ENCODE measurements at places on chromosomes 6 and 20.

- DNase-seq = no peak
These were observed 64.3 kb downstream of the MRPL14 start for GRCh38 chr6:44062771-44063560.

GRCh38 chr6:121549736-121550135 lies 114.3 kb downstream of the GJA1 start:
- peak; percentile 50 for DNase-seq

DNA sequence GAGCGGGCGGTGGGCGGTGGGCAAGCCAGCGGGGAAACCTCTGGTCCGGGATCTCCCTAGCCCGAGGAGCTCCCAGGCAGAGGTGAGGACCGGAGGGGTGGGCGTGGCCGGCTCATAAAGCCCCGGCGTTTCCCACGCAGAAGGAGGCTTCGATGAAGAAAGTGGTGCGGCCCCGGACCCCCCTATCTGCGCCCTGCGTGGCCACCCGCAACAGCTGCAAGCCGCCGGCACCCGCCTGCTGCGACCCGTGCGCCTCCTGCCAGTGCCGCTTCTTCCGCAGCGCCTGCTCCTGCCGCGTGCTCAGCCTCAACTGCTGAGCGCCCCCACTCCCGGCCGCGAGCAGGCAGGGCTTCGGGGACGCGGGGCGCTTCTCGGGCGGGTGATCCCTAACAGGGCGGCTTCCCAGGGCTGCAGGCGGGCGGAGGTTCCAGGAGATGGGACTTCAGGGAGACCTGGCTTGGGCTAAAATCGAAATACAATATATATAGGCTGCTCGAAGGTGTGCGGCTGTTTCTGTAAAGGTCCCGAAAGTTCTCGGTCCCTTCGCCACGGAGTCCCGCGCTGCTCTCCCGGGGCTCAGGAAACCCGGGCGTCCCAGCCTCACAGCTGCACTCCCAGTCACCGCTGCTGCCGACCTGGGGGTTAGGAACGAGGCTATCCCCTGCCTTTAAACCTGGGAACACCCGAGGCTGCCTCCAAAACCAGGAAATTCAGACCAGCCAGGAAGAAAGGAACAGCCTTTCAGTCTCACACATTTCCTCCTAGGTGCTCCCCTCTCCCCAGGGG lies 27.8 kb downstream of the ASIP start:
- no peak for DNase-seq

- DNase-seq = no peak
These were observed 27.8 kb upstream of the PIM1 start for GRCh38 chr6:37142050-37142614.

DNA sequence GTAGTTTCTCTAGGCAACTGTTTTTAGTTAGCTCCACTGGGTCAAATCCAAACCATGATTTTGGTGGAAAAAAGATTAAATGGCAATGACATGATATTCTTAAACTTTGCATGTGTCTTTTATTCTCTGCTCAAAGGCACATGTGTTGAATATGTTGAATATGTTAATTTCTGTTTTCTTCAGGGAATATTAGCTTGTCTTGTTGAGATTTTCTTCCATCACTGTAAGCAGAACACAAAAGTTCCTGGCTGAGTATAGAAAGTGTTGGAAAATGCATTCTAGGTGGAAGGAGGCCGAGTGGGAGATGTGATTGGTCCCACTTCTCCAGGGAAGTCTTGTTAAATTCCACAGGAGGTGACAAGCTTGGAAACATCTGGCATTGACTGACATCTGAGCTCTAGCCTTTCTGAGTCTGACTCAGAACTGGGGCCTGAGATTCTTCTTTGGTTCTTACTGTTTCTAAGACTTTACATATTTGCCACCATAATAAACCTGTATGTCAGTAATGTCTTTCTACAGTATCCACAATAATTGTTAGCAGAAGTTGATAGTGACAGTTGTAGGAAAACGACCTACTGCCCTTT lies 81.1 kb downstream of the LAMA4 start:
- no peak for DNase-seq

DNA sequence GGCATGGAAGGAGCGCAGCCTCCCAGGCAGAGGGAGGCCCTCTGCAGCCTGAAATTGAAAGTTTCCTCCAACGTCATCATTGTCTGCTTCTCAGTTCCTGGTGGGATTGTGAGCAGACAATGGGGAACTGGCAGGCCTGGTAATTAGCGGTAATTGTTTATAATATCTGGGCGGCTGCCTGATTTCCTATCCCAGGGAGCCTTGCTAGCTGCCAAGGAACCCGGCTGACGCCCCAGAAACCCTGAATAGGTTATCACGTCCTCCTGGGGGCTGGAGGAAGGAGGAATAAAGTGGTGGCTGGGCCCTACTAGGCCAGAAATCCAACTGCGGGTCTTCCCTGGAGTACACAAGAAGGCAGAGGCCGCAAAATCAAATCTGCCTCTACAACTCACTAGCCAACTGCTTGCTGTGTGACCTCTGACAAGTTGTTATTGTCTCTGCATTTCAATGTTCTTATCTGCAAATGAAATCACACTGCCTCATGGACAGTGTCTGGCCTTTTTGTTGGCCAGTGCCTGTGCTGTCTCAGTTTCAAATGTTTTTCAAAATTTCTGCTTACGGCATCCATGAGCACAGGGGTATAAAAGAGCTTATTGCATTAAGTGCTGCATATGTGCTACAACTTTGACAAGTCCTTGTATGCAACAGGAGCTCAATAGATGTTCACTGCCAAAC lies 16.9 kb downstream of the KCNK15 start:
- DNase-seq = no peak

DNA sequence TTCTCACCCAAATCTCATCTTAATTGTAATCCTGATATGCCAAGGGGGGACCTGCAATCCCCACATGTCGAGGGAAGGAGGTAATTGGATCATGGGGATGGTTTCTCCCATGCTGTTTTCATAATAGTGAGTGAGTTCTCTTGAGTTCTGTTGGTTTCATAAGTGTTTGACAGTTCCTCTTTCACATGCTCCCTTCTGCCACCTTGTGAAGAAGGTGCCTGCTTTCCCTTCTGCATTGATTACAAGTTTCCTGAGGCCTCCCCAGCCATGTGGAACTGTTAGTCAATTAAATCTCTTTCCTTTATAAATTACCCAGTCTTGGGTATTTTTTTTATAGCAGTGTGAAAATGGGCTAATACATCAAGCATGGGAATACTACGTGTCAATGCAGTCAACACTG lies 925.0 kb upstream of the MAN1A1 start:
- no peak for DNase-seq

DNA sequence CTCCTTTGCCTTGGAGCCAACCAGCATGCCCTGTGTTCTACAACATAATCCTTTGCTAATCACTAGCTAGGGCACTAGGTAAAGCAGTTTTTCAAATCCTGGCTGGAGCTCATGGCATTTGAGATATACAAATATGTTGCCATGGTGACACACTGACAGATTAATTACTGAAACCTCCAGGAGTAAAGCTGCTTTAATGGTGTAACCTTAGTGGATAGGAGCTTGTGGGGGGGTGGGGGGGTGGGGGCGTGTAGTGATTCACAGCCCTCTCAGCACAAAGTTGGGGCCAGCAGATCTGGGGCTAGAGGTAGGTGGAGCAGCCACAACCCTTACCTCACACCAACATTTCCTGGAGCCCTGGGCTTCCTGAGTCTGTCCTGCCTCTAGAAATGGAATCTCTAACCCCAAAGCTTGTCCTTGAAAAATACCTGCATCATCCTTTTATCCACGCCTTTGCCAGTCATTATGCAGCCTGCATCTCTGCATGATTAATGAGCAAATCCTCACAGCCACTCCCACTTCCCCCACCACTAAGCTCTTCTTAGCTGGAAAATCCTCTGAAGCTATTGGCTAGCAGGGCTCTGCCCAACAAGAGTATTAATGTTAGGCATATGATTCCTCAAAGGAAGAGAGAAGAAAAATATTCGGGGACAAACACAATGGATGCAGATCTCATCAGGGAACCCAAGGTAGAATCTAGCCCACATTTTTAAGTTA lies 84.5 kb upstream of the PRND start:
- peak; percentile 46 for DNase-seq

- DNase-seq = no peak
These were observed 103.1 kb downstream of the EPB41L2 start for GRCh38 chr6:130959951-130960350.

GRCh38 chr6:68726337-68726736 lies 91.3 kb downstream of the ADGRB3 start:
- no peak for DNase-seq

DNA sequence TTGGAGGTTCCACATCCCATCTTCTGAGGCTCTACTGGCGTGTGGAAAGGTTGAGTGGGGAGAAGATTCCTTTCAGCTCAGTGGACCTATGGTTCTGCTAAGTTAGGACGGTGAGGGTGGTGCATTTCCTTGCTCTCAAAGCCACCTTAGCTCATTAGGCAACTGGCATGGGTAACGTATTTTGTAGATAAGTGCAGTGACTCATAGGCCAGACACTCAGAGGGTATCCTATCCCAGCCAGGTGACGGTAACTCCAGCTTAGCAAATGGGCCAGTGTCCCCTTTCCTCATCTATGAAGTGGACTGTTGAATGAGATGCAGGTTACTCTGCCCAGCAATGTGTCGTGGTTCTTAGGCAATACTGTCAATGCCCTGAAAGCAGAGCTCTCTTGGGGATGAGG lies 3.7 kb downstream of the RPS6KA2 start:
- DNase-seq = no peak

DNA sequence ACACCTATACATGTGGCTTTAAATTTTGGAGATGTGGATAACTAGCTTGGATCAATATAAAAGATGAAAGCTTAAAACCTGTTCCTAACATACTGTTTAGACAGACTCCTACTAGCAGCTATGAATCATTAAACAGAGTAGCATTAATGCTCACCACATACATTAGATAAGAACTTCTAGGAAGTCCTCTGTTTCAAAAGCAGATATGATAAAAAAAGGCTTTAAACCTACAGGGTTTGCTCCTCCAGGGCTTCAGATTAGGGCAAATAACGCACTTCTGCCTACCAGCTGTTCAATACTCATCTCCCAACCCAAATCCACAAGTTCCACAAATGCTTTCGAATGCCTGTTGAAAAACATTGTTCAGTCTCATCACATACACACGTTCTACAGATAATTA lies 1.5 kb downstream of the REPS1 start:
- no peak for DNase-seq

GRCh38 chr6:1820714-1821113 lies 211.0 kb downstream of the FOXC1 start:
- no peak for DNase-seq

- no peak for DNase-seq
These were observed 20.3 kb upstream of the DYNLRB1 start for GRCh38 chr20:34495916-34496315.

- DNase-seq = peak; percentile 55
These were observed 627.4 kb upstream of the CITED2 start for GRCh38 chr6:140001821-140002341.

- DNase-seq = no peak
These were observed 17.5 kb upstream of the CHRNA4 start for GRCh38 chr20:63378626-63379025.

GRCh38 chr6:84641076-84641475 lies 123.3 kb downstream of the TBX18 start:
- no peak for DNase-seq

GRCh38 chr20:18906046-18906445 lies 92.5 kb downstream of the SCP2D1 start:
- no peak for DNase-seq

DNA sequence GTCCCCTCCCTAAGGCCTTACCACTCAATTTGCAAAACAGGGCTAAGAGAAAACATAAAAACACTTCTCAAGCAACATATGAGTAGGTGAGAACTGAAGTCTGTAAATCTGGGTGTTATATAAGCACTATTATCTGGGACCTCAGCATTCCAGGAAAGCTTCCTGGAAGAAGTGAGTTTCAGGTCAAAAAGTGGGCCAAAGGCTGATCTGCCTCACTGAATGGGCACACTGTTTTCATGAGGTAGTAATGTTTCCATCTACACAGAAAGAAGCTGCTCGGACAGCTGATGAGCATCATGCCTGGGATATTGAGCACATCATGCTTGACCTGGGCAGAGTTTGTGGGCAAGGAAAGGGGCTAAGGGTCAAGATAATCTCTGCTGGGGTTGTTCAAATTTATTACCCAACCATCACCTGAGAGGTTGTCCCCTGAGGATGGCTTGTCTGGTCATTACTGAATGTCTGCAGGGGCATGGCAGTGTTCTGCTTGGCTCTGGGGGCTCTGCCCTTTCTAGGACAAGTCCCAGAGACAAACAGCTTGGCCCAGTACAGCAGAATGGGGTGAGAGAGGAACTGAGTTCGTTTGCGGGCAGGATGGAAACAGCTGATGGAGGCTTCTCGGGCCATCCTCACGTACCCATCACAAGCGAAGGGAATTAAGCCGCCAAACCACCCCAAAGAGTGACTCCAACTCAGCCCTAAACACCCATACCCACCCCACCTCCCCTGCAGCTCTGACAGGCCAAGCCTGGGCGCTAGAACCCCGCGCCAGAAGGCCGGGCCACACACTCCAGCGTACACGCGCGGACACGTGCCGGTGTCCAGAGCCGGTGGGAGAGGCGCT lies 1.2 kb upstream of the SYNJ2 start:
- no peak for DNase-seq

DNA sequence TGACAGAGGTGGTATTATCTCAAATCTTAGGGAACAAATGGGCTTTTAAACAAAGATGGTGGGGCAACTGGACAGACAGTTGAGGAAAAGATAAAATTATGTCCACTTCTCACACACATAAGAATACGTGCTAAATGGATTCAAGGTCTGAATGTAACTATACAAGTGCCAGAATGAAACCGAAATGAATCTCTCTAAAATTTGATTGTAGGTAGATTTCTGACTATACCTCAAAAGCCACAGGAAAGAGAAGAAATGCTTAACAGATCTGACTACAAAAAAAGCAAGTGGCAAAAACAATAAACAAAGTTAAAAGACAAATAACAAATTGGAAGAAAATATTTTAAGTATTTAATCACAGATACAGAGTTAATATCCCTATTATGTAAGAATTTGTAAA lies 182.7 kb upstream of the OLIG3 start:
- DNase-seq = no peak

DNA sequence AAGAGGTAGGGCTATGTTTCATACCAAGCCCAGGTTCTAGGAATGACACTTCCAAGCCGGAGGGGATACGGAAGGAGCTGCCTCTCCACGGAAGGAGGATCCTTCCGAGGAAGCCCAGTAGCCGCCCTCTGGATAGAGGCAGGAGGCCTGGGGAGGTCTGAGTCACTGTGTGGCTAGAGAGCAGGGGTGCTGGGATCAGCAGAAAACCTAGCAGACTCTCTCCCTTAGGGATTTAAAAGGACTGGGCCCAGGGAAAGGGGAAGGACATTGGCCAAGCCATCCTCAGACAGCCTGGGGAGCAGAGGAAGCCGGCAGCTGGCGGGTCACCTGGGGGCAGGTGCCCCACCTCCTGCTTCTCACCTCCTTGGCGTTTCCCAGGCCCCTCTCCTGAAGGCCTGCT lies 36.6 kb upstream of the NFATC2 start:
- DNase-seq = no peak

- no peak for DNase-seq
These were observed 566.3 kb downstream of the DHX35 start for GRCh38 chr20:39528436-39528835.

GRCh38 chr20:48861444-48861843 lies 33.6 kb upstream of the PREX1 start:
- no peak for DNase-seq
